NCI-H2107 (cell line): ENCODE measurements at places on chromosomes 6 and 20.

GRCh38 chr20:10856237-10857015 lies 182.6 kb upstream of the JAG1 start:
- DNase-seq, result no peak

DNA sequence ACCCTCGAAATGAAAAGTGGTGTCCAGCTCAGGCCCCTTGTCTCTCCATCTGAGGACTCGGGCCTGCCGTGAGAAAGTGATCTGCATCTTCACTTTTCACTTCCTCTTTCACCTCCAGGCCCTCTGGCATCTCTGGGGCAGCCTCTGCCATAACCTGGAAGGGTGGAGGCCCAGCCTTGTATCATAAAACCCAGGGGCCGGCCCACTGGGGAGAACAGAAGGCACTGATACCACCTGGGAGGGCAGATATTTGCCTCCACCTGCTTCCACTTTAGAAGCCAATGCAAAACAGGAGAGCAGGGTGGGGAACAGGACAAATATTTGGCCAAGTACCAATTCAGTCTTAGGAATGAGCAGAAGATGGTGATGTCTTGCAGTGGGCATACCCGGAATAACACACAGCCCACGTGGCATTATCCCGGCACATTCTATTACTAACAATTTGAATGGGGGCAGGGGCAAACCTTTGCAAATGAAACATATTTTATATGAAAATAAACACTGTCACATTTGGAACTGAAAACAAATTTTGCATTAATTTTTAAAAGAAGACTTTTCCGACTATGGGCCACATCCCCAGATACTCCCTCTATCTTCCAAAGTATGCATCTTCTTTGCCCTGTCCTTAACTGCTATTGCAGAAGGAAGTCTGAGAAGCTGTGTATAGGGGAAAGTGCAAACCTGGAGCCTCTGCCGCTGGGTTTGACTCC lies 69.2 kb upstream of the TBC1D7 start:
- no peak for DNase-seq

DNA sequence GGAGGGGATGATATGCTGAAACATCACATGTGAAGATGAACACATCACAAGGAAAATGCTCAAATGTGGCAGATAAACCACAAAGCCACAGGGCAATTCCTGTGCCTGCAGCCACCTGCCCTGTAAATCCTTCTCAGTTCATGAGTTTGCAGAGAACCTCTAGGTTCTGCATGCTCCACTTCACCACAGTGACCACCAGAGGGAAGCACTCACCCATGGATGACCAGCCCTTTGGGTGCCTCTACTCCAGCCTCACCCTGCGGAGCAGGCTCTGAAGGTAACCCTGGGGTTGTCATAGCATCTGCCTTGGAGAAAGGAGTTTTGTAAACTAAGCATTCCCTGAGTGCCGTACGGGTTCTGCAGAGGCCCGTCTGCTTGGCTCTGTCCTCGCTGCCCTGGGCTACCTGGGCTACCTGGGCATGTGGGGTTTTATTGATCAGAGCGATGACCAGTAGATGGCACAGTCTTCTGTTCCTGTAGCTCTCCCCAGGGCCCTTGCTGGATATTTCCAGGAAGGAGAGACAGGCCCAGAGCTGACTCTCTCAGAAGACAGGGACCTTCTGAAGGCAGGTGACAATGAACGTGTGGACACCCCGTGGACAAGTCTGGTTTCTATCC lies 31.7 kb upstream of the CST1 start:
- DNase-seq, result no peak

DNA sequence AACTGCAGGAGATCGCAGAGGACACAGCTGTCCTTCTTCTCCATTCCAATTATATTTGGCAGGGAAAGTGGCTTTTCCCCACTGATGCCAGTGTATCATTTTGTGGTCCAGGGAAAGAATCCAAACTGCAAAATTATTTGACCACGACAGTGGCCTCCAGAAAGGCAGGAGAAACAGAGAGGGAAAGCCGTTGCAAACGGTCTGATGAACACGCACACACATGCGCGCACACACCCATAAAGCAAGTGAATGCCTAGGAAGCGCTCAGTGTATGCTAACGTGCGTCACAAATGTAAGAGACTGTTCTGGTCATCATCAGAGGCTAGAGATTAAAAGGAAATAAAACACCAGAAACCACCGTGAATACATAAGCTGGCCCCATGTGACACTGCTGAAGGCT lies 54.0 kb downstream of the NPEPL1 start:
- no peak for DNase-seq

DNA sequence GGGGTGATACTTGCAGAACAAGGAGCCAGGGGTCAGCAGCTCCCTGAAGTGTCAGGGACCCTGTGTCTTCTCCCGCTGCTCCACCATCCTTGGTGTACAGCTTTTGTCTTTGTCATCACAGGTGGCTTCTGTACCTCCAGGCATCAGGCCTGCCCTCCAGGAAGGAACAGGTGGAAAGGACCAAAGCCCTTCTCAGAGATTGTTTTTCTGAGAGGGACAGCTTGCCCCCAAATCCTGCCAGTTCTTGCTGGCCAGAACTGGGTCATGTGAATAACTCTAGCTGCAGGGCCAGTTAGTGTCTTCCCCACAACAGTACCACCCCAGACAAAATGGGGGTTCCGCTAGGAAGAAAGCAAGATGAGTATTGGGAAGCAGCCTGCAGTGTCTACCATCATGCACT lies 31.4 kb downstream of the SNPH start:
- no peak for DNase-seq

DNA sequence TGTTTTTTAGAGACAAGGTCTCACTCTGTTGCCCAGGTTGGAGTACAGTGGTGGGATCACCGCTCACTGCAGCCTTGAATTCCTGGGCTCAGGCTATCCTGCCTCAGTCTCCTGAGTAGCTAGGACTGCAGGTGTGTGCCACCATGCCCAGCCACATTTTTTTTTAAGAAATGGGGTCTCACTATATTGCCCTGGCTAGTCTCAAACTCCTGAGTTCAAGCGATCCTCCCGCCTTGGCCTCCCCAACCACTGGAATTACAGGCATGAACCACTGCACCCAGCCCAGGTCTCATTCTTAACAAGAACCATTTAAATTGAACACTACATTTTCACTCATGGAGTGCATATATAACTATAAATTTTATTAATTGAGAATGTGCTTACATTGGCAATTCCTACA lies 20.5 kb downstream of the RPF2 start:
- DNase-seq, result no peak

DNA sequence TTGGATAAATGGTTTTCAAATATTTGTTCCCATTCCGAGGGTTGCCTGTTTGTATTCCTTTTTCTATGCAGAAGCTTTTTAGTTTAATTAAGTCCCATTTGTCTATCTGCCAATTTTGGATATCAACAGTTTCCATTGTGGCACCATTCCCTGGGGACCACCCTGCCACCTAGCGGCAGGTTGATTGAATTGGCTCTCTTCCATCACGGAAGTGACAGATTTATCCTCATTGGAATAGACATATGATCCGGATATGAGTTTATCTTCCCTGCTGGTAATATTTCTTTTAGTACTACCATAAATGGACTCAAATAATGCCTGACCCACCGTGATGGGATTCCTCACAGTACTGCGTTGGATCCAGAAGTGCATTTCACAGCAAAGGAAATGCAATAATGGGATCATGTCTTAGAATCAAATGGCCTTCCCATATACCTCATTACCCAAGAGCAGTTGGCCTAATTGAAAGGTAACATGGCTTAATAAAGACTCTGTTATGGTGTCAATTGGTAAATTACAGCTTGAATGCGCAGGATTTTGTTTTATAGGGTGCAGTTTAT lies 327.0 kb downstream of the BMP2 start:
- no peak for DNase-seq

DNA sequence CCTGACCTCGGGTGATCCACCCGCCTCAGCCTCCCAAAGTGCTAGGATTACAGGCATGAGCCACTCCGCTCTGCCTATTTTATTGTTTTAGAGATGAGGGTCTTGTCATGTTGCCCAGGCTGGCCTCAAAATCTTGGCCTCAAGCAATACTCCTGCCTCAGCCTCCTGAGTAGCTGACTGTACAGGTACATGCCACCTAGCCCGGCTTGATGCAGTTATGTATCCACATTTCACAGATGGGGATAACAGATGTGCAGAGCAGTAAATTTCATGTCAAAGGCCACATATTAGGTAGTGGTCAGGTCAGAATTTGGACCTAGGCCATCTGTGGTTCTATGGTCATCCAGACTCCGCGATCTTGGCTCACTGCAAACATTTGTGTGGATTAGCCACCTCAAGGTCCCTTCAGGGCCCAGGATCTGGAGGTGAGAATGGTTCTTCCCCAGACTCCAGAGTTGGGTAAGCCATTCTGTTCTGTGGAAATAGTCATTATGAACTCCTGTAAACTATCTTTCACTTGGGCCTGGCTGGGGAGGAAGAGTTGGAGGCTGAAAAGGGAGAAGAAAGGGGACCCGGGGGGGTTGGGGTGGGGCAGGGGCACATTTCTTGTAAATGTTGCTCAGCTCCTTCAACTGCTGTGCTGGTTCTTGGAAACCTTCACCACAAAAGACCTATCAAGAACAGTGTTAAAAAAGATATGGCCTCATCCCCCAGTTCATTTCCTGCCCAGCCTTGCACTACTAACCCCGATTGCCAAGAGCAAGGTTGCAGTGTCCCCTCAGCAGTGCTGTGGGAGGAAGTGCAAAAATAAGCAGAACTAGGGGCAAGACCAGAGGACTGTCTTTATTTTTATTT lies 13.0 kb downstream of the PIM1 start:
- DNase-seq, result no peak

GRCh38 chr20:21230686-21231085 lies 72.4 kb upstream of the XRN2 start:
- DNase-seq, result no peak

DNA sequence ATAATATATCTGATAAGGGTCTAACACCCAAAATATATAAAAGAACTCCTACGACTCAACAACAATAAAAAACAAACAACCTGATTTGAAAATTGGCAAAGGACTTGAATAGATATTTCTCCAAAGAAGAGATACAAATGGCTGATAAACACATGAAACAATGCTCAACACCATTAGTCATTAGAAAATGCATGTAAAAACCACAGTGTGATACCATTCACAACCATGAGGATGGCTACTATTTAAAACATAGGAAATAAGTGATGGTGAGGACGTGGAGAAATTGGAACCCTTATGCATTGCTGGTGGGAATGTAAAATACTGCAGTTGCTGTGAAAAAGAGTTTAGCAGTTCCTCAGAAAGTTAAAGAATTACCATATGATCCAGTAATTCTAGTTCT lies 41.4 kb downstream of the PTGIS start:
- DNase-seq, result no peak

DNA sequence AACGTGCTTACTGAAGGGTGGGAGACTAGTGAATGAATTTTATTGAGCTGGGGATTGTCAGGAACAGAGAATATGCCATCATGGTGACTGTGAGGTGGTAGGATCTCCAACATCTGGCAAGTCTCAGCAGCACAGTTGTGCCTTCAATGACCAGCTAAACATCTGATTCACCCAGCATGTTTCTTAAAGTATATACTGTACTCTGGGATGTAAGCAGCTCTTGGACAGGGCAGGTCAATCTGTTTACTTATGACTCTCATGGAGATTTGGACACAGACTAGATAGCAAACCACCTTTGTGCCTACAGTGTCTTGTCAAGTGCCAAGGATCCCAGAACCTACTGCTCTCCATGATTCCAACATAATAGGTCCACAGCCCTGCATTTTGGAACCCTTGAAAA lies 801.0 kb upstream of the CITED2 start:
- DNase-seq, result no peak

- DNase-seq, result no peak
Observed at GRCh38 chr20:33687993-33688937, 2.1 kb upstream of the E2F1 start.

DNA sequence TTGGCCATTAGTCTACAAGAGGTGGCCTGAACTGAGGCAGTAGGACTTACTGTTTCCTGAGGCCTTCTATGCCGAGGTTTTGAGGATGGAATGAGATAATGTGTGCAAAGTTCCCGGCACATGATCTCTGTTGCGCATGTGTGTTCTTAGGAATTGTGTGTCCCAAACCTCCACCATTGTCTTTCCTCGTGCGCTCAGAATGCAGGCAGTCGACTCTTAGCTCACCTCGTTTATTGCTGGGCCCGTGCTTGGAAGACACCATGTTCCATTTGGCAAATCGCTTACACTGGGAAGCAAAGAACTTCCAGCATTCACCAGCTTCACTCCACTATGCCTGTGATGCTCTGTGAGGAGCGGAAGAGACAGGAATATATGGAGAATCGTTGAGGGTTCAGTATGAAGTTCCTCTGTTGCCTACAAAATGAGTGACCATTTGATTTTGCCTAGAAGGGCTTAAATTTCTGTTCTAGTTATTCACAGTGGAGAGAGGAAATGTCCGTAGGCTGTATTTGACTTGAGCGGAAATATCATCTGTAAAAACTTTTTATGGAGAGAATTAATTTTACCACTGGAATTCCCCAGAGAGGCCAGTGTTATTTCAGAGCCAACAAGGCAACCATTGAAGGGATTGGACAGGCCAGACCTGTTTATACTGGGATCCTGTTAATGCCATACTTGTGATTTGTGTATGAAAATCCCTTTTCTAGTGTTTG lies 75.7 kb upstream of the CLDN20 start:
- DNase-seq, result no peak

GRCh38 chr6:111347589-111347988 lies 135.4 kb downstream of the REV3L start:
- no peak for DNase-seq

- no peak for DNase-seq
Observed at GRCh38 chr6:4956625-4957024, 47.2 kb downstream of the RPP40 start.

GRCh38 chr20:23680146-23680545 lies 8.7 kb downstream of the CST4 start:
- DNase-seq, result no peak
